ENCODE measurements at places on chromosomes 7 and 10.

- no peak for DNase-seq
These were observed 90.7 kb downstream of the APBB1IP start for GRCh38 chr10:26528715-26529393.

GRCh38 chr10:44853148-44853734 lies 57.9 kb upstream of the TMEM72 start:
- DNase-seq = no peak

DNA sequence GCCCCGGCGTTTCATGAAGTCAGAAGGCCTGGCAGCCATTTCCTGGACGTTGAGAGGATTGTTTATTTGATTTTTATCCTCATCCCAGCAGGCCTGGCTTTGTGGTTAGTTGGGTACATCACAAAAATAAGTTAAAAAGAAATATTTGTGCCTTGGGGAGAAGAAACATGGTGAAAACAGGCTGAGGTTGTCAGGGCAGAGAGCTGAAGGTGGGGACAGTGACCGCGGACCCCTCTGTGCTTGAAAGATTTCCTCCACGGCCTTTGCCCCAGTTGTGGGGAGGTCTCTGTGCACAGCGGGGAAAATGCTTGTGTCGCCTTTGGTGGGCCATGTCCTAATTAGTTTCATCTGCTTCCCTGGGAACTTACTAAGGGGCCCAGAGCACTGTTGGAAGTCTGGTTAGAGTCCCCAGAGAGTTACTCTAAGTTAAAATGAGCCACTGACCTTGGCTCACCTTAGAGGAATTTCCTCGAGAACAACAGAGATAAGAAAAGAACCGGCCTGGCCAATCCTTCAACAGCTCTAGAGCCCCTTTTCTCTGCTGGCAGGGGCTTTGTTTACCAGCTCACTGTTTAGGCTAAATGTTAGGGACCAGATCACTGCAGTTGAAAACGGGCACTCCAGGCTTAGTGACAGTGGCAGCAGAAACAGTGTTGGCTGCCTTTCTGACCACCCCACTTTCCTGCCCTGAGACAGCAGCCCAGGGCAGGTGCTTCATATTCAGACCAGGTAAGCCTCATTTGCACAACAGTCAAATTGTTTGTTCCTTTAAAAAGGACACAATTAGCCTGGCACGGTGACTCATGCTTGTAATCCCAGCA lies 37.9 kb downstream of the CRCP start:
- no peak for DNase-seq

DNA sequence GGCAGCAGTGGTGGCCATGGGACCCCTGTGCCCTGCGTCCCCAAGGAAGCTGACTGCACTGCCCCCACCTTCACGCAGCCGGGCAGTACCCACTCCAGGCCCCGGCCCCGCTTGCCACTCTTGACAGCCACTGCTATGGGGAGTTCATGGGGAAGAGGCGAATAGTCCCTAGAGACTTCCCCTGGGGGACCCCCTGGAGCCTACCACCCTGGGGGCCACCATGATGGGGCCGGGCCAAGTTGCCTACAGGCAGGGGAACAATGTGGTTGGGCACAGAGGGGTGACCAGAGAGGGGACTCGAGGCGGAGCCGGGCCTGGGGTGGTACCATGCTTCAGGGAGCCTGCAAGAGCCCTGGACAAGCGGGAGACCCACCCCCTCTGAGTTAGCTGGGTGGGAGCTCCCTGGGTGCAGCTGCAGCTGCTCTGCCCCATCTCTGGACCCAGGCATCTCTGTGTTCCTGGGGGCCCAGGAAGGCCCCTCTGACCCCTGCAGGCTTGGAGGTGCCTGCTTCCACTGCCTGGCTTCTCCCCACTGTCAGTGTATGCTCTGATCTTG lies 567.6 kb downstream of the GRM8 start:
- no peak for DNase-seq

GRCh38 chr10:78915190-78915518 lies 153.6 kb upstream of the ZMIZ1 start:
- DNase-seq = no peak

GRCh38 chr10:106947643-106948042 lies 216.9 kb downstream of the SORCS1 start:
- no peak for DNase-seq

GRCh38 chr10:50625649-50626132 lies 1.9 kb upstream of the SGMS1 start:
- DNase-seq = no peak

DNA sequence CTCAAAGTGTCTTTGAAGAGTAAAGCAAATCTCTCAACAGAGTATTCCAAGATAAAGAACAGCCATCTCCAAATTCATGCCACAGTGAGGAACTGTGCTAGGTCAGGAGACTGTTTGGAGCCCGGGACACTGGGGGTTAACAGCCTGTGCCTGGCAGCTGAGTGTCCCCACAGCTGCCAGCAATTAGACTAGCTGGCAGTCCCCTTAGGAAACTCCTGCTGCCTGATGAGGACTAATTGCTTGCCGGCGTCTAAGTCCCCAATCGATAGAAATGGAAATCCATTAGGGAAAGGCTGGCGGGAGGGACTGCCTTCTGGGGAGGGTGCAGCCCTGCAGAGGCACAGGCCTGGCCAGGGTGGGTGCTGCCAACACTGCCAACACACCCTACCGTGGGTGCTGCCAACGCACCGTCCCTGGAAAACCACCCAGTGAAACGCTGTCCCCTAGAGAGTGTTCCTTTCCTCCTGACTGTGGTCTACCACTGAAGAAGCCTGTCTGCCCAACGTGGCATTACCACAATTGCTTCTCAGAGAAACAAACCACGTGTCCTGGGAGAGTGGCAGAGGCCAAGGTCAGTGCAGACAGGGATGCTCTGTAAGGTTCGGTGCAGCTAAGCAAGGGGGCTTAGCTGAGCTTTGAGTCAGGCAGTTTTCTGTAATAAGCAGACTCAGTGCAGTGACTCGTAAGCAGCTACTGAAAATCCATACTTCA lies 60.8 kb downstream of the XRCC2 start:
- DNase-seq = no peak

DNA sequence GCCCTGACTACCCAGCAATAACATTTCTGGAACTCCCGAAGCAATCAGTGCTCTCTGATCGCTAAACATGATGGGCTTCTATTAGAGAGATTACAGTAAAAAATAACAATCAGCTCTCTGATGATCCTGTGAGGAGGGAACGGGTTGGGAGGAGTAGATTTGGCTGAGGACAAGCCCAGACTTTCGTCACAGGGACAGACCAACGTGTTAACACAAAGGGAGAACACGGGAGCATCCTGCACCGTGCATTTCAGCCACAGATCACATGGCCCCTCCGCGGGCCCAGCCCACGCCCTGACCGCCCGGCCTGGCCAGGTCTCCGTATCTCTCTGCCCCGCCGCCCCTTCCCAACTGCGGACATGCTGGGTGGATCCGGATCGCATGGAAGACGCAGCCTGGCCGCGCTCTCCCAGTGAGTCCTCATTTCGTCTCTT lies 95.0 kb upstream of the AGBL3 start:
- DNase-seq = no peak

- no peak for DNase-seq
These were observed 34.5 kb downstream of the CREB3L2 start for GRCh38 chr7:137967143-137968018.

DNA sequence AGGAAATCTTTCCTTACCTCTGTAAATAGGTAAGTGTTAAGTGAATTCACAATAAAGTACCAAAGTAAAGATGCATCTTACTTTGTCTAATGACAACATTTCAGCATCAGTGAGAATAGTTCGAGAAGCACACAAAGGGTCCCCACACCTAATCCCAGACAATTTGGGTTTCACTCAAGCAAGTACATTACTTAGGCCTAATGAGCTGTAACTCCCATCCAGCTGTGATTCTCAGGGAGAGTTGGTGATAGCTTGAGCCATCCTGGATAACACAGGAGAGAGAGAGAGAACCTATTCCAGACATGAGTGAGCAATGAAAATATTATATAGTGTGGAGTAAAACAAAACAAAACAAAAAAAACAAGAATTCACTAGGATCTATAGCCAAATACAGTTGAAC lies 149.1 kb upstream of the NRG3 start:
- DNase-seq = no peak

GRCh38 chr7:131149429-131149773 lies 178.3 kb upstream of the MKLN1 start:
- DNase-seq = no peak

GRCh38 chr10:11437391-11438142 lies 173.9 kb downstream of the USP6NL start:
- DNase-seq = no peak

- DNase-seq = no peak
These were observed 56.3 kb downstream of the CCNY start for GRCh38 chr10:35392482-35393228.

DNA sequence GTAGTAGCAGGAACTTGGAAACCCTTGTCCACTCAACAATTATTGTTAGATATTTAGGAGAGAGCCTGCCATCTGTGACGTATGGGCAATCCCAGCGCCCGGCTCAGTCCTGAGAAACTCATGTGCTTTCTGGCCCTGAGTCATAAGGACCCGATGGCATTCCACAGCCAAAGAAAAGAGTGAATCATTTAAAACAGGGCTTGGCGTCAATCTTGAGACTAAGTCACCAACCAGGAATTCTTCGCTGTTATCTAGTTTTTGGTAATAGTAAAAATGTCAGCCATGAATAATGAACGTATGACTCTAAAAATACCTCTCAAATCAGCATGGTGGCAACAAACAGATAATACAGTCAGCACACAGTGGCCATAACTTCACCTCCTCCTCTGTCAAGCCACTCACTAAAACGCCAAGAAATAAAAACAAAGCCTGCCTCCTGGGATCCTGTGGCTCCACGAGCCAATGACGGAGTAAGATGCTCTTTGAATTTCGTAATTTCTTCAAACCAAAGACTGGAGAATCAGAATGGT lies 140.8 kb downstream of the ADAM12 start:
- no peak for DNase-seq

- DNase-seq = peak; percentile 68
These were observed 12.0 kb upstream of the MARVELD1 start for GRCh38 chr10:97701438-97702069.

DNA sequence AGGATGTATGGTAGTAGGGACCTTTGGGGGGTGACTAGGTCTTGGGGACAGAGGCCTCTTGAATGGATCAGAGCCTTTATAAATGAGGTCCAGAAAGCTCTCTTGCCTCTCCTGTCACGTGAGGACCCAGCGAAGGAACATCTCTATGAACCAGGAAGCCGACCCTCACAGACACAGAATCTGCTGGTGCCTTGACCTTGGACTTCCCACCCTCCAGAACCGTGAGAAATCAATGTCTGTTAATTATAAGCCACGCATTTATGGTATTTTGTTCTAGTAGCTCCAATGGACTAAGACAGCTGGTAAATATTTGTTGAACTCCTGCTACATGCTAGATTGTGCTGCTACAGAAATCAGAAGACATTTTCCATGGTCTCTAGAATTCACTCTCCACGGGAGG lies 276.9 kb downstream of the SFMBT2 start:
- no peak for DNase-seq

GRCh38 chr7:156121434-156121833 lies 309.2 kb upstream of the SHH start:
- DNase-seq = no peak

GRCh38 chr7:19560111-19560883 lies 148.5 kb downstream of the POLR1F start:
- DNase-seq = no peak

DNA sequence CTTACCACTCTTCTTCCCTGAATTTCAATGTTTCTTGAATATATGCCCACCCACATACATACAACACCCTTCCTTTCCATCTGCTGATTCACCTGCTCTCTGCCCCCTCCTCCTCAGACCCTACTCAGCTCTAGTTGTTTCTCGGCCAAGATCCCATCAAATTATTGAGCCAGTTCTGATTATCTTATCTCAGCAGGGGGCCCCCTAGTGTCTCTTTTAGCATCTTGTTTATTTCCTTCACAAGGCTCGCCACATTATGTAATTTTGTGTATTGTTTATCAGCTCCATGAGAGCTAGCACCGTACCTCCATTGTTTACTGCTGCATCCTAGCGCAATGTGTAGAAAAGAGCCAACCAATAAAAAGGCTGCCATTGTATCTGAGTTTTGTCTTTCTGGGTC lies 71.9 kb downstream of the FAM13C start:
- DNase-seq = no peak

DNA sequence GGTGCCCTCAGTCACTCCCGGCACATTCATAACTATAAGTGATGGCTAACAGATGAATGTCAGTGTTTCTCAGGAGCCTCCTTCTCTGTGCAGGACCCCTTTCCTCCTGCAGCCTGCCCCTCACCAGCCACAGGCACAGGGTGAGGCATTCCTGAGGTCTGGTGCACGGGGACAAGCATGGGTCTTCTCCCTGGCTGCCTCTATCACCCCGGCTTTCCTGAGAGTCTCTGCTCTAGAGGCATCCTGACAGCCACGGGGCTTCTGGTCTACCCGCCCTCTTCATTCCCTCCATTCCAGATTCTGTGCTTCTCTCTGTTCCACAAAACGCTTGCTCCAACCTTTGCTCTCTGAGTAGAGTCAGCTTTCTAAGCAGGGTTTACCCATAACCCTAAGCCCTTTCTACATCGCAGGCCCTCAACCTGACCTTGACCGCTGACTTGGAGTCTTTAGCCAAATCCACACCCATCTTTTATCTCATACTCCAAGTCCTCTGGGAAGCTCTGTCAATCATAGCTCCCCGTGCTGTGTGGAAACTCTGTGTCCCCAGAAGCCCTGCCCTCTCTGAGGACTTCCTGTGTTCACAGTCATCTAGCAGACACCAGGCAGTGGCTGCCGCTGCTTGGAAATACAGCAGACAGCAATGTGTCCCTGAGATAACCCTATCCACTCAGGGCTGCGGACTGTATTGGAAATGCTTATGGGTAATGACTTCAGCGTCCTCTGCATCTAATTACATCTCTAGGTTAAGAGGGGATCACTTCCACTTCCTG lies 159.0 kb downstream of the SFMBT2 start:
- no peak for DNase-seq

DNA sequence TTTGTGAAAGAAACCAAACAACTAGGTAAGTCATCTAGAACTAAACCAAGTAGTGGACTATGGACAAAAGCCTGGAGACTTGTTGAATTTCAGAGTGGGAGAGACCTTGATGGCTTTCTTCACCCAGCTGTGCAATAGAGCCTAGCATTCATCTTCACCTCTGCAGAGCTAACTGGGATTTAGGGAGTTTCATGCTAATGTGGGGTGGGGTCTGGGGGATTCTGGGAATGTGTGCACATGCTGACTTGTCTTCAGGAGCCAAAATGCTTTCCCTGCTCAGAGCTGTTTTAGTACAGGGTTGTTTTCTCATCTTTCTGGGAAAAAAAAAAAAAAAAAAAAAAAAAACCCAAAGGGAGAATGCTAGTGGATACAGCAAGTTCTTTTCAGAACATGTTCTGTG lies 81.3 kb upstream of the ARHGAP21 start:
- no peak for DNase-seq

- DNase-seq = no peak
These were observed 1079.9 kb upstream of the LRRTM3 start for GRCh38 chr10:65845916-65846315.

DNA sequence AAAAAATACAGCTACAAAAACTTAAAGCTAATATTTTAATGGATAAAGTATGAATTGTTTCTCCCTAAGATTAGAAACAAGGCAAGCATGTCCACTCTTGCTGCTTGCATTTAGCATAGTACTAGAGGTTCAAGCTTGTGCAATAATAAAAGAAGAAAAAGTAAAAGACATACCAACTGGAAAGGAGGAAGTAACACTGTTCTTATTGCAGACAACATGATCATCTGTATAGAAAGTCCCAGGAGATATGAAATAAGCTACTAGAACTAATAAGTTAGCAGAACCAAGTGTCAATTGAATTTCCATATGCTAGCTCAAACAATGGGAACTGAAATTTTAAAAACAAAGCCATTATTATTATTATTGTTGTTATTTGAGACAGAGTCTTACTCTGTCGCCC lies 20.0 kb upstream of the RABGEF1 start:
- DNase-seq = no peak

- DNase-seq = no peak
These were observed 91.0 kb upstream of the LRRTM3 start for GRCh38 chr10:66834802-66835201.

GRCh38 chr10:86500846-86501245 lies 20.7 kb downstream of the WAPL start:
- DNase-seq = no peak

All from GM12891 (cell line).